Left hindlimb (tissue), 1 donor: ENCODE measurements at places on chromosomes 11 and 22.

DNA sequence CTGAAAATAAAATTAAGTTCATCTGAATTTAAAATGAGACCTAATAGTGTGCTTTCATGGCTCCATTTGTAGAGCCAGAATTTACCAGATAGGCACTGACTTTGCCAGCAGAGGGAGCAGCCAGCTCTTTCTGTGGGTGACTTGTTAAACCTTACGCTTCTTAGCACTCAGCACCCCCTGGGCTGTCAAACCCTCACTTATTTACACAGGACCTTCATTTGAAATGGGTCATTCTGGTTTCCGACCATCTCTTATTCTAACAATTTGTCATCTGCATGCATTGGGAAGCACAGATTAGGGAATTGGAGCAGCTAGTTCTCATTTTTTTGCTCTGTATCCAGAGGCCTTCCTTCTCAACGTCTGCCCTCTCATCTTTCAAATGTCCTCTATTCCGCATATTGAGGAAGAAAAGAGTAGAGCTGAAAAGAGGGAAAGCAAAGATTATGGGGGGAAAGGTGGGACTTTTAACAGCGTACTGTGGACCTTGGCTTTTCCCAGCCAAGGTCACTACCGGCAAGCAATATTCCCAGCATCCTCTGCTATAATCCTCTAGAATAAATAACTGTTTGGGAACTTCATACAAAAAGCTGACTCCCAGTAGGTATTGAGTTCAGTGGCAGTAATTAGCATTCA is 3.1 kb downstream of the ASRGL1 start:
- DNase-seq: peak; percentile 34

GRCh38 chr22:42169055-42169469 is 38.5 kb upstream of the CYP2D6 start:
- peak; percentile 73 for DNase-seq

DNA sequence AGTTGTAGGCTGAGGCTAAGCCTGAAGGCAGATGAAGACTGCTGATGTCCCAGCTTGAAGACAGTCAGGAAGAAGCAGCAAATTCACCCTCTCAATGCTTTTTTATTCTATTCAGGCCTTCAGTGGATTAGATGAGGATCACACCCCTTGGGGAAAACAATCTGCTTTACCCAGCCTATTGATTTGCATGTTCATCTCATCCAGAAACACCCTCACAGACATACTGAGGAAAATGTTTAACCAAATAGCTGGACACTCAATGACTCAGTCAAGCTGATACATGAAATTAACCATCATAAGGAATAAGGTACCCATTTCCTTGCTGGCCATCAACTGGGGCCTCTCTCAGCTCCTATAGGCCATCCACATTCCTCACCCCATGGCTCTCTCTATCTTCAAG is 549.9 kb upstream of the CCDC90B start:
- DNase-seq: no peak

DNA sequence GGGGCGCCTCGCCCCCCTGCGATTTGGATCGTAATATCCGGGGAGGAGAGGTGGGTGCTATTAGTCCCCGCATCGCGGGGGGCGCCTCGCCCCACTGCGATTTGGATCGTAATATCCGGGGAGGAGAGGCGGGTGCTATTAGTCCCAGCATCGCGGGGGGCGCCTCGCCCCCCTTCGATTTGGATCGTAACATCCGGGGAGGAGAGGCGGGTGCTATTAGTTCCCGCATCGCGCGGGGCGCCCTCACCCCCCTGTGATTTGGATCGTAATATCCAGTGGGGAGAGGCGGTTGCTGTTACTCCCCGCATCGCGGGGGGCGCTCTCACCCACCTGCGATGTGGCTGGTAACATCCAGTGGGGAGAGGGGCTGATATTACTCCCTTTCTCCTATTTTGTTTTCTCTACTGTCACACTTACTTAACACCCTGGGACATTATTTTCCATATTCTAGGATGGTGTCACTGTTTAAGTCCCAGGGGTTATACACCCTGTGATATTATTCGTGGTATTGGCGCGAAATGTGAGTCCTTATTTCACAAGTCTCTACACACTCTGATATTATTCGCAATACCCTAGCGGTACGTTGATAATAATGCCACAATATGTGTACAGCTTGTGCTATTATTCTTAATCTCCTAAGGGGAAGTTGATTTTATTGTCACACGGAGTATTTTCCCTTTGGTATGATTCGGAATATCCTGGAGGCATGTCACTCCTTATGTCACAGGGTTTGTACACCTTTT is 57.8 kb upstream of the ALDH3B2 start:
- DNase-seq: no peak

- peak; percentile 91 for DNase-seq
Measured at GRCh38 chr22:45671783-45672563, at the start of gene ATXN10. Gene ATXN10, plus strand, starts transcription at chr22:45671834. Its CDS starts 230 bp downstream, at chr22:45672064.

DNA sequence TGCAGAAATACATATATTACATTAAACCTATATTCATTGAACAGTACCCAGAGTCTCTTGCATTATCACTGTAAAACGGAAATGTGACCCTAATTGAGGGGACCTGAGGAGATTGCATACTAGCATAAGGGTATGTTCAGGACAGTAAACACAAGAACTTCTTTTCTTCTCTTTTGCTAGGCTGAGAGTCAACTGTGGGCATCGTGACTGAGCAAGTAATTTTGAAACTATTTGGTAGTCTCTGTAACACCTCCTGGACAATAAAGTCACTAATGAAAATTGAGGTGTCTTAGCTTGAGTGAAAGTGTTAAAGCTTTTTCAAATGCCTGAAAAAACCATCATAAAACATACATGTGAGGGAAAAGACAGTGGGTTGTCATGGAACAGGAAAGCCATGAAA is 90.9 kb downstream of the PDHX start:
- DNase-seq: no peak

DNA sequence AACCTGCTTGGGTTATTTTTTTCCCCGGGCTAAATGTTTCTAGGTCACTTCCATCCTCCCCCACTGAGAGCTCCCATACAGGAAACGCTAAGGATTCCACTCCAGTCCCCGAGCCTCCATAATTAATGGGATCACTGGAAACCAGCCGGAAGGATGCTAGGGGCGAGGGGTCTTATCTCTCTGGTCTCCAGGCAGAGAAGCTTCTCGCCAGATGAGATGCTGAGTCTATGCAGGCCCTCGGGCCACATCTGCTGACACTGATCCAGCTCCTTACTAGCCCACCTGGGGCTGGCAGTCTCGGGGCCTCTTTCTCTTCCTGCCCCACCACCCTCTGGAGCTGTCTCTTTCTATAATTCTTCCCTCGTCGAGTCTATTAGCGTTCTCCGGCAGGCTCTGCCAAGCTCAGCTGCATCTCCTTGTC is 125.9 kb upstream of the SYT13 start:
- DNase-seq: no peak
